Stimulated activated memory B cell treated with anti-CD40 and anti-IgM and Interleukin-4, amounts not matched to agents 10 μg/mL and 1 μg/mL and 100 μg/mL, for 72 hours (primary cell): ENCODE measurements at places on chromosomes 6 and 20.

GRCh38 chr20:17902531-17903083, 66.0 kb downstream of the SNX5 start:
- peak; percentile 43 for ATAC-seq

- ATAC-seq: no peak
Observed at GRCh38 chr6:20099156-20099555, 113.1 kb downstream of the MBOAT1 start.

DNA sequence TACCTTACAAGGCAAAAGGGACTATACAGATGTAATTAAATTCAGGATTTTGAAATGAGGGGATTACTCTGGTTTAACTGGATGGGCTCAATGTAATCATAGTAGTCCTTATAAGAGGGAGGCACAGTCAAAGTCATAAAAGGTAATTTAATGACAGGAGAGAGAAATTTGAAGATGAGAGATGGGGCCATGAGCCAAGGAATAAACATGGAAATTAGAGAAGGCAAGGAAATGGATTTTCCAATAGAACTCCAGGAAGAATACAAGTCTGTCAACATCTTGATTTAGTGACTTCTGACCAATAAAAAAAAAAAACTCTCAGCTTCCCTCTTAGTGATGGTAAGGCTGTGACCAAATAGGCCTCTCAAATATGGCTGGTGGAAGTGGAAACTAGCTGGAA, 101.9 kb upstream of the BEND3 start:
- no peak for ATAC-seq

DNA sequence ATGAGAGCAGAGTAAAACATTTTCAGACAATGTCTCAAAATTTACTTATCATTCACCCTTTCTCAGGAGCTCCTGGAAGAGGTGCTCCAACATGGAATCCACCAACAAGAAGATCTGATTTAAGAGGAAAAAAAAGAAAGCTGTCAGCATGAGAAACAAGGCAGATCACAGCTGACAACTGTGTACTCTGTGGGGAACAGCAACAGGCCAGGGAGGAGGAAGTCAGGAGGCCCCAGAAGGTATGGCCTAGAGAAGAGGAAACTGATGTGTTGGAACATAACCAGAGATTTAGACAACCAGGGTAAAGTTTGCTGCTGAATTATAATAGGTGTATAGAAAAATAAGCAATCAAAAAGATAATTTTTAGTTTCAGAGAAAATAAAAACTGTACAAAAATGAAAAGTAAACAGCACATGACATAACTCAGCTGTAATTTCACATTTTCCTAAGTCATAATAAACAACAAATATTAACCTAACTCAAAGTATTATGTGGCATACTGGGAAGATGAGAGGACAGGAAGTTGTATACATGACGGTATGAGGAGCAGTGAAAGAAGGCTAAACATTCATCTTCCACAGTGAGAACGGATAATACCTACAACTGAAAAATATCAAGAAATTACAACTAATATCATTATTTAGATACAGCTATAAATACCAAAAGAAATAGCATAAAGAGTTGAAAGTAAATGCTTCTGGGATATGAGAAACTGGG, 113.6 kb upstream of the EMILIN3 start:
- no peak for ATAC-seq

DNA sequence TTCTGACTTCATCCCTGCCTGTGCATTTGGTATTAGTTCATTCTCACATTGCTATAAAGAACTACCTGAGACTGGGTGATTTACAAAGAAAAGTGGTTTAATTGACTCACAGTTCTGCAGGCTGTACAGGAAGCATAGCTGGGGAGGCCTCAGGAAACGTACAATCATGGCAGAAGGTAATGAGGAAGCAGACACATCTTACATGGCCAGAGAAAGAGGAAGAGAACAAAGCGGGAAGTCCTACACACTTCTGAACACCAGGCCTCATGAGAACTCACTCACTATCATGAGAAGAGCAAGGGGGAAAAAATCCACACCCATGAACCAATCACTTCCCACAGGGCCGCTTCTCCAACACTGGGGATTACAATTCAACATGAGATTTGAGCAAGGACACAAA, 303.9 kb downstream of the CBLN4 start:
- no peak for ATAC-seq

GRCh38 chr6:169166896-169167580, 86.6 kb downstream of the THBS2 start:
- no peak for ATAC-seq

GRCh38 chr20:2037296-2037914, 43.5 kb upstream of the PDYN start:
- no peak for ATAC-seq

GRCh38 chr6:83218646-83219045, 25.5 kb downstream of the RWDD2A start:
- ATAC-seq: no peak

GRCh38 chr6:157221049-157221816, 102.1 kb downstream of the TMEM242 start:
- peak; percentile 49 for ATAC-seq

GRCh38 chr6:157718503-157719187, 104.4 kb upstream of the SNX9 start:
- peak; percentile 48 for ATAC-seq

DNA sequence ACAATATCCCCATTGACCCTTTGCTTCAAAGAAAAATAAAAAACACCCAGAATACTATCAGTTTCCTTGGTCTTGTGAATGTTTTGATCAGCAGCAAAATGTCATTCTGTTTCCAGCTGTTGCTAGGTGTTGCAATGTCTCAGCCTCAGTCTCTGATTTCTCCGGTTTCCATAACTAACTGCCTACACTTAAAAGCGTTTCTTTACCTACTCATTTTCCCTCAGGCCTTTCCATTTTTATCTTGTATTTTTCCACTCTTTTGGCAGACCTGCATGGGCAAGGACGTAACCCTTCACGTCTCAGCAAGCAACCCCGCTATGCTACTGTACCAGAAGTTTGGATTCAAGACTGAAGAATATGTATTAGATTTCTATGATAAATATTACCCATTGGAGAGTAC, 49.4 kb downstream of the KAT14 start:
- no peak for ATAC-seq

- no peak for ATAC-seq
Observed at GRCh38 chr20:61629602-61630390, 377.7 kb downstream of the CDH4 start.

- ATAC-seq: no peak
Observed at GRCh38 chr6:136072691-136073090, 177.4 kb downstream of the MTFR2 start.

- ATAC-seq: no peak
Observed at GRCh38 chr6:7543789-7544424, 2.4 kb downstream of the DSP start.

- ATAC-seq: no peak
Observed at GRCh38 chr6:56243518-56244070, 3.8 kb downstream of the COL21A1 start.

DNA sequence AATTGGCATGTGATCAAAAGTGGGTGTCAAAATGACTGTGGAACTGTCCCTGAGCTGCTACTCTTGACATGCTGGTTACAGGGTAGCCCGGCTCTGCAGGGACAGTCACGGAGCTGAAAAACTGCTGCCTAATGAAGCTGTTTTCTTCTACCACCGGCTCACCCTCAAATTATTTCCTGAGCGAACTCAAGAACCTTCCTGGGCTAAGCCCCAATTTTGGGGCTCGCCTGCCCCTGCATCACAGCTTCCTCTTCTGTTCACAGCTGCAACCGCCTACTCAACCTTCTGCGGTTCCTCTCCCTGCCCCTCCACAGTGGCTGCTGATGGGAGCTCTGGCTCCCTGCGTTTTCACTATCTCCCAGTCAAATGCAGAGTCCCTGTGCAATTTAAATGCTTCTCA, 110.8 kb upstream of the MLN start:
- ATAC-seq: peak; percentile 80

DNA sequence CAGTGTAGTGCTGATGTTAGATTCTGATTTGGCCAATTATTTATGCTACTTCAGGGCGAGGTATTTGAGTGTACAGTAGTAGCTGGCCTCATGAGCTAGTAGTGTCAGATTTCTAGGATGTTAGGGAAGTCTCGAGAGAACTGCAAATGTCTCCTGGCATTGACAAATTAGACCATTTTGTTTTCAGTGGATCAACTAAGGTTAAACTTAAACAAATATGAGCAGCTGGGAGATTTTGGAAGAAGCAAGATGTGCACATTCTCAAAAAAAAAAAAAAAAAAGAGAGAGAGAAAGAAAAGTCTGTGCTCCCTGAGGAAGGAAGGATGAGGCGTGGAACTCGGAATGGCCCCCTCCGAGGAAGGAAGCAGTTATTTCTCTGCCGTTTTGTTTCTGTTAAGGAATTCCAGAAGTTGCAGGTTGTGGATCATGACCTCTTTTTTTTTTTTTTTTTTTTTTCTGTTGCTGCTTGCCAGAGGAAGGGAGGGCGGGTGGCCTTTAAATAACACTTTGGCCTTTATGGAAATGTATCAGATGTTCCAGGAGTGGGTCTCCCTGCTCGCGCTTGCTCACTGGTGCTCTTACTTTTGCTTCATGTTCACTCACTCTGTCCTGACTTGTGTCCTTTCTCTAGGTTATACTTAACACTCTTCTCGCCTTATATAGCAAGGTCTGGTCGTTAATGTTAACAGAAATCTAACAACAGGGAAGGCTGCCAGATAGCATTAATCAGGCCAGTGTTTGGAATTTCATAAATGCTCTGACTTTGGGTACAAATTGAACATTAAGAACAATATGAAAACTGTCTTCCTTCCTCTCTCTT, 124.4 kb downstream of the TCP11 start:
- no peak for ATAC-seq

DNA sequence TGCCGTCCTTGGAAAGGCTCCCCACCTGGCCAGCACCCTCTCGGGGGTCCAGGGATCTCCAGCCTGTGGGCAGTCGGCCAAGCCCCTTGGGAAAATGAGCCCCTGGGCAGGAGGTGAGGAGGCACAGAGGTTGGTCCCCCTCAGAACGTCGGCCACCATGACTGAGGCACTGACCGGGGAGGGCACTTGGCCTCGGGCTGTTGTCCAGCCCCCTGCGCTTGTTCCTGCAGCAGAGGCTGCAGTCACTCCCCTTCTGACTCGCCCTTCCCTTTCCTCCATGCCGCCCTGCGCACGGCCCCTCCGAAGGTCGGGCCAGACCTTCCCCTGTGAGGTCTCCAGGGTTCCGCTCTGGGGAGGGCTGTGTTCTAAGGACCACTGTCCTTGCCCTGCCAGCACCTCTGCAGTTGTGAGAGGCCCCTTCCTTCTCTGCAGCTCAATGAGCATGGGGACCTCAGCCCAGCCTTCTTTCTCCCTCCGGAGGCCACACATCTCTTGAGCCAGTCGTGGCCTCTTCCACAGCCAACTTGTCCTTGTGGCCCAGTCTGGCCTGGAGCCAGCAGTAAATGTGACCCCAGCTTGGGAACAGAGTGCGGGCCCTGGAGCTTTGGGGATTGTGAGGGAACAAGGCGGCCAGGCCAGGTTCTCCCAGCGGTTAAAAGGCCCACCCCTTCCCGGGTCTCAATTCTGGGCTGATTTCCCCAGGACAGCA, 195.5 kb downstream of the DLL1 start:
- ATAC-seq: no peak

GRCh38 chr20:37042986-37043972, 52.5 kb downstream of the RBL1 start:
- ATAC-seq: peak; percentile 87

GRCh38 chr6:33319939-33320314, 2.4 kb upstream of the ZBTB22 start:
- ATAC-seq: no peak

DNA sequence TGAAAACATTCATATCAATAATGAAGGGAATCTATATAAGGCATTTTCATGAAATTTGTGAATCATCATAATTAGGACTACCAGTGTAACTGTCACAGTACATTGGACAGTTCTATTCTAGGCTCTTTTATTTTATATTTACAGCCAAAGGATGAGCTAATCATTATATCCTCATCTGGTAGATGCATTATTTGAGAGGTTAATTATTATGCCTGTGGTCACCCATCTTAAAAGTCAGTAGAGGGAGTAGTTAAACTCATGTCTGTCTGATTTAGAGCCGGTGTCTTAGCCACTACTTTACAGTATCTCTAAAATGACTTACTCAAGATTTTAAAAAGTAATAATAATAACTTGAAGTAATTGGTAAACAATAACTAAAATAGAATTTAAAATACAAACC, 899.3 kb upstream of the MAP3K7 start:
- no peak for ATAC-seq

DNA sequence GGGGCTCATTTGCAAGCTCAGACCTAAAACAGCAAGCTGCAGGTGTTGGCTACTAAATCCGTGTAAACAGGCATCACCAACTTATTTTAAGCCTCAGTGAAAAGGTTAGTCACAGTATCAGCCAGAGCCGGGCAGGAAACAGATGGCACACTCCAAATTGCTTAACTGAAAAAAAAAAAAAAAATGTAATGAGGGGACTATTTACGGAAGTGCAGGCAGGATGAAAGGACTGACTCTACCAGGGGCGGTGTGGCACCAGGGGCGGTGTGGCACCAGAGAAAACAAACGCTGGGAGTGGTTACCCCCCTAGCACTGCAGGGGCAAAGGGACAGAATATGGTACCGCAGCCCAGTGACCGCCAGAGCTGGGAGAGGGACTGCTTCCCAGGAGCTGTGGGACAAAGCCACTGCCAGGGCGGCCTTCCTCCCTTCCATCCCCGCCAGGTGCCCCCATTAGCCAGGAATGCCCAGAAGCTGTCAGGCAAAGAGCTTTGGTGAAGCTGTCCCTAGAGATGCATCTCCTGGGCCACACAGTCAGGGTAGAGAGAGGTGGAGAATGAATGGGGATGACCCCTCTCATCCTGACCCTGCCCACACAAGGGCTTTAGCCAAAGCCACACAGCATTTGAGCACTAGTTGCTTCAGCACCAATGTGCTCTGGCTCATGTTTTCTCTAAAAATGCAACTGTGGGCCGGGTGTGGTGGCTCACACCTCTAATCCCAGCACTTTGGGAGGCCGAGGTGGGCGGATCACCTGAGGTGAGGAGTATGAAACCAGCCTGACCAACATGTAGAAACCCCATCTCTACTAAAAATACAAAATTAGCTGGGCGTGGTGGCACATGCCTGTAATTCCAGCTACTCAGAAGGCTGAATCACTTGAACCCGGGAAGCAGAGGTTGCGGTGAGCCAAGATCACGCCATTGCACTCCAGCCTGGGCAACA, 39.6 kb upstream of the GFOD1 start:
- ATAC-seq: peak; percentile 95

- ATAC-seq: no peak
Observed at GRCh38 chr20:56069016-56069415, 63.7 kb upstream of the CBLN4 start.

DNA sequence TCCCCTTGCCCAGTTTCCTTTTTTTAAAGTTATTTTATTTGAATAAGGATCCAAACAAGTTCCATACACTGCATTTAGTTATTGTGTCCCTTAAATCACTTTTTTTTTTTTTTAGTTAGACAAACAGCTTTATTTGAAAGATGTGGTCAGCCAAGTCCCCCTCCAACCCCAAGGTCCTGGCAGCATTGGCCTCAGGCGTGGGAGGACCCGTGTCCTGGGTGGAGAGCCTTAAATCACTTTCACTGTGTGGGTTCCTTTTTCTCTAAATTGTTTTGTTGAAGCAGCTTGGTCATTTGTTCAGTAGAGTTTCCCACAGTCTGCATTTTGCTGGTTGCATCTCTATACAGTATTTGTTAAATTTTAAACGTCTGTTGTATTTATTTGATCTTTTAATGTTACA, 5.2 kb upstream of the TBCC start:
- ATAC-seq: no peak
